ENCODE measurements at places on chromosomes 5 and 9.

- no peak for DNase-seq
Measured at GRCh38 chr9:91056917-91057316, 255.3 kb downstream of the SYK start.

GRCh38 chr9:68974431-68974830, 39.5 kb downstream of the PRKACG start:
- DNase-seq = peak; percentile 11

DNA sequence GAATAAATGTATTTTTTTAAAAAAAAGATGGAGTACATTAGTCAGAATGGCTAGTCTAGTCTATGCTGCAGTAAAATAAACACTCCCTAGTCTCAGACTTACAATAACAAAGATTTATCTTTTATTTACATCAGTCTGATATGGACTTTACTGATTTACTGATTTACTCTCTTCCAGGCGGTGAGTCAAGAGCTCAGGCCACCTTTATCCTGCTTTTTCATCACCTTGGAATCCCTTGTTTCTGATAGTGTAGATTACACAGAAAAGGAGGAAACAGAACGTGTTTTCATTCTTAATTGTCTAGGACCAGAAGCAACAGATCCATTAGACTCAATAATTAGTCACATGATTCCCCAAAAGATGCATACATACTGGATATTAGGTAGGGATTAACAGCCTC, 290.1 kb upstream of the TRPC7 start:
- DNase-seq = no peak

DNA sequence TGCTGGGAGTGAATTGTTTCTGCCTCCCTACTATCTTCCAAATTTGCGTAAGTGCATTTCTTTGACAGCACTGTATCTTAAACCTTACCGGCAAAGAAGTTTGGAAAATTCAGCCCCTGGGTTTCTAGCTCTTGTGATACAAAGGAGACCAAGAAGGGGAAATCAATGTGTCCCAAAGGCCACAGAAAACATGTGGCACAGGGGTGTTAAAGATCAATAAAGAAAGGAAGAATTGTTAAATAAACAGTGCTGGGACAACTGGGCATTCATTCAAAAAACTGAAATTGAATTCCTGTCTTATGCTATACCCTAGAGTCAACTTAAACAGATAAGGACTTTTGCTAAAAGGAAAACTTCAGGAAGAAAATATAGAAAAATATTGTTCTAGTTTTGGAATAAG, 328.1 kb downstream of the MAN2A1 start:
- DNase-seq = no peak

DNA sequence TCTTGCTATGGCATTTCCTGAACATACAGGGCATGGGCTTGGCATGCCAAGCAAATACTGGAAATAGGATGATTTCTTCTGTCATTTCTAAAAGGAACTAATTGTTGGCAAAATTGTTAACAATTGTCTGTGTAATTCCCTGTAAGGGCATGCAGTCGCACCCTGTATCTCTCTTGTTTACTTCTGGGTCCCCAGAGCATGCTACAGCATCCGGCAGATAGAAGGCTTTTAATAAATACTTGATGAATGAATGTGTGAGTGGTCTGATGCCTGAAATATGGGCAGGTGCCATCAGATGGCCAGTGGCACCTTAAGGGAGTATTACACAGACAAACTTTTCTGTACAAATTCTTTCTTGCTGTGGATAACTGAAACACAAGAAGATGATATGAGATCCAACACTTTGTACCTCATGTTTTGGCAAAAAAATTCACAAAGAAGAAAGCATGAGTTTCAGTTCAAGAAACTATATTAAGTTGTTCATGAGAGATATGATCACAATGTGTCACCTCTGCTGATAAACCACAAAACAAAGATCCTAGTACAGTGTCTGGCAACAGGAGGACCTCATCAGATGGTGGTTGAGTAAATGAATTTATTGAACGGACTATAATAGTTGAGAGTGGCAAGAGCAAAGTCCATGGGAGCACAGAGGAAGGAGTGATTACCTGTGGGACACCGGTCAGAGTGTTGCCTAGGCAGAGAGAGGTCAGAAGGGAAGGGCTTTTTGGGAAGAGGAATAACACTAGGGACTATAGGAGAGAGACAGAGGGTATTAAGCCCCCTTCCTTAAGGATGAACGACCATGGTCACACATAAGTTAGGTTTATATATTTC, 194.2 kb downstream of the ATP10B start:
- no peak for DNase-seq

DNA sequence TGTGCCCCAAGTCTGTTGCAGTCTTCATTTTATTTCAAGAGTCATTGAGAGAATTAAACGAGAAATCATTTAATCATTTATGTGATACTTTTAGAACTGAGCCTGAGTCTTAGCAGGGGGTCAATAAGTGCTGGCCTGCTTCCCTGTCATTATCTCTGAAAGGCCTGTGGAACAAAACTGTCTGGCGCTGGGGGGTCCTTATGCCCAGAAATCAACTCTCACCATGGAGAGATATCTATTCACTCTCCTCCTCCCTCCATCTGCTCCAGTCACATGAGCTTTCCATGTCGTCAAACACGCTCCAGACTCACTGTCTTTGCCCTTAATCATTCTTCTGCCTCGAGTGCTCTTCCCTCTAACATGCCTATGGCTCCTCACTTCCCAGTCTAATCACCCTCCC, 136.8 kb downstream of the ESM1 start:
- DNase-seq = no peak

DNA sequence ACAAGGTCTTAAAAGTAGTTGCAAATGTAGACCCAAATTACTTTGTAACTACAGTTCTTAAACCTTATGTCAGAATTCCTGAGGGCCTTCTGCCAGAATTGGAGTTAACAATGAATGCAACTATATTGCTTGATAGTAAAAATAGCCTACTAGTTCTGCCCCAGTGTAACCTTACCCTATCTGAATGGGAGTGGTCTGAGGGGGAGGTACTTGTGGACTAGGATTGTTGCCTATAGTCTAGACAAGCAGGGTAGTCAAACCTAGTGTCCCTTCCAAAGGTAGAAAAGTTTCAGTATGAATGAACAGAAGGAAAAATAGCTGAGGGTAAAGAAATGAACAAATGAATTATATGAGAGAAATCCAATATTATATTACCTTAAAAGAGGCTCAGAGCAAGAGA, 242.2 kb downstream of the PJA2 start:
- DNase-seq = no peak

GRCh38 chr9:112325127-112325526, 8.3 kb downstream of the PTBP3 start:
- DNase-seq = no peak

DNA sequence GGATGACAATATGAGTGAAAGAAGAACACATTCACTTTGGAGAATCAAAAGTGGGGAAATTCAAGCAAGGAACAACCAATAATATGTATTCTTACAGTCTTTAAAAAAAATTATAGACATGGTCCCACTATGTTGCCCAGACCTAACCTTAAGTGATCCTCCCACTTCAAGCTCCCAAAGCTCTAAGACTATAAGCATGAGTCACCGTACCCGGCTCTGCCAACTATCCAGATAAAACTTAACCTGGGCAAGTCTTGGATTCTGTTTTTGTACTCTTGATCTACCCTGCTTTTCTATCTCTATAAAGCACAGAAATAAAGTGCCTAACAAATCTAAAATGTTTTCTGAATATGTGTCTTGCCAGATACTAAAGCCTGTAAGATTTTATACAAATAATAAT, 30.9 kb downstream of the CEMIP2 start:
- DNase-seq = no peak

- DNase-seq = no peak
Measured at GRCh38 chr9:87167161-87167560, 219.9 kb upstream of the GAS1 start.

GRCh38 chr5:154370119-154370518, 75.7 kb upstream of the SAP30L start:
- no peak for DNase-seq

GRCh38 chr5:174409070-174409469, 315.3 kb upstream of the MSX2 start:
- no peak for DNase-seq

DNA sequence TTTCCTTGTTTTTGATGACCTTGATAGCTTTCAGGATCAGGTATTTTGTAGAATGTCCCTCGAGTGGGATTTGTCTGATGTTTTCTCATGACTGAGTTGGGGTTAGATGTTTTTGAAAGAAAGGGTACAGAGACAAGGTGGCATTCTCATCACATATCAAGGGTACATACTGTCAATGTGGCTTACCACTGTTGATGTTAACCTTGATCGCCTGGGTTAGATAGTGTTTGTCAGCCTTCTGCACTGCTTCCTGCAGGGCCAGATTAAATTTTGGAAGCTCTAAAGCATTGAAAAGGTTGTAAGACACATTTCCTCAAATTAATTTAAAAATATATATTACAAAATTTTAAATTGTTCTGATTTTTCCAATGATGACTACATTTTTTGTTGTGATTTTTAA, 287.4 kb upstream of the ACTBL2 start:
- DNase-seq = no peak

DNA sequence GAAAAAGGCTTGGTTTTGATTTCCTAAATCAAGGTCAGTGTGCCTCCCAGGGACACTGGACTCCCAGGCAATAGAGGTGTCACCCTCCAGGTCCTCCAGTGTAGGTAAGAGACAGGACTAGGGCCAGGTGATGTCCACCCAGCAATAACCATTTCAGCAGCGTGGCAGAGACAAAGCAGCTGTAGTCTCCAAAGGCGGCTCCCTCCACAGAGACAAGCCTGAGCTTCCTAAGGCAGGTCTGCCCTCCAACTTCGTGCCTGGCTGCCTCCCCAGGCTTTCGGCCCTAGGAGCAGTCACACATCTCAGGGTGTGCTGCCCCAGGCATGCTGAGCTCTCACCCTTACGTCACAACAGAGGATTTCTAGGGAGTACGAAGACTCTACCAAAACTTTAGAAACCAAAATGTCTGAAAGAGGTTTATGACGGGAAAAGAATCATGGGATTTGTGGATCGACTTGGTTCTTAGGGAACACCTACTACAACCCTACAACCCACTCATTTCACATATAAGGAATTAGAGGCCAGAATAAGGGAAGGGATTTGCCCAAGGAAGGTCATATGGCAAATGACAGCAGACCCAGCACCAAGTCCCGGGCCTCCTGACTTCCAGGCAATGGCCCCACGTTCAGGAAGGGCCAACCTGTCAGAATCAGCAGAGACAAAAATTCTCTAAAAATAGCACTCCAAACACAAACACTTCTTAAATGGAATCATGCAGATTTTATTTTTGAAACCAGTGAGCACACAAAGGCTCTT, 105.5 kb downstream of the KLHL3 start:
- DNase-seq = no peak

GRCh38 chr5:157511651-157512644, 51.9 kb downstream of the NIPAL4 start:
- DNase-seq = peak; percentile 13

DNA sequence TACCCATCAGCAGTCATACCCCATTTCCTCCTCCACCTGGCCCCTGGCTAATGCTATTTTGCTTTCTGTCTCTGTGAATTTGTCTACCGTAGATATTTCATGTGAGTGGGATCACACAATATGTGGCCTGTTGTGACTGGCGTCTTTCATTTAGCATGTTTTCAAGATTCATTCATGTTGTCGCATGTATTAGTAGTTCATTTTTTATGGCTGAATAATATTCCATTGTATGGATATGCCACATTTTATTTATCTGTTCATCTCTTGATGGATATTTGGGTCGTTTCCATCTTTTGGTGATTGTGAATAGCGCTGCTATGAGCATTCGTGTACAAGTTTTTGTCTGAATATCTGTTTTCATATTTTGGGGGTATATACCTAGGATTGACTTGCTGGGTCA, 33.9 kb downstream of the PSD2 start:
- DNase-seq = no peak

GRCh38 chr5:72441094-72441723, 66.0 kb downstream of the ZNF366 start:
- DNase-seq = no peak

- DNase-seq = no peak
Measured at GRCh38 chr9:136049491-136050265, 45.4 kb downstream of the NACC2 start.

GRCh38 chr9:38419181-38419580, 5.1 kb downstream of the IGFBPL1 start:
- DNase-seq = no peak

- DNase-seq = no peak
Measured at GRCh38 chr5:74035521-74035937, 409.5 kb downstream of the ARHGEF28 start.

DNA sequence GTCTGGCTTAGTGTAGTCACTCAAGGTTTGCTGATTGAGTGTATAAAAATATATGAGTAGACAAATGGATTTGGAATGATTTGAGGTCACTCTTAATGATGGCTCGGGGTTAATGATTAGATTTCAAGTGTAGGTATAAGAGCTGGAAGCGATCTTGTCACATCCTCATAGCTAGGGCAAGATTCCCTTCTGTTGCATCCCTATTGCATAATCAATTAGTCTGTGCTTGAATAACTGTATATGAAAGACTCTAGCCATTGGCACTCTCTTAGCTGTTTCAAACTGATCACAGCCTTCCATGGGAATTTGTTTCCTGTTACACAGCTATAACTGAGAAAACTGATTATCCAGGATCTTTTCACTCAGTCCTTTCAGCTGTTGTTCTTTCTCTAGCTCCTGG, 811.6 kb downstream of the TLE4 start:
- DNase-seq = no peak

DNA sequence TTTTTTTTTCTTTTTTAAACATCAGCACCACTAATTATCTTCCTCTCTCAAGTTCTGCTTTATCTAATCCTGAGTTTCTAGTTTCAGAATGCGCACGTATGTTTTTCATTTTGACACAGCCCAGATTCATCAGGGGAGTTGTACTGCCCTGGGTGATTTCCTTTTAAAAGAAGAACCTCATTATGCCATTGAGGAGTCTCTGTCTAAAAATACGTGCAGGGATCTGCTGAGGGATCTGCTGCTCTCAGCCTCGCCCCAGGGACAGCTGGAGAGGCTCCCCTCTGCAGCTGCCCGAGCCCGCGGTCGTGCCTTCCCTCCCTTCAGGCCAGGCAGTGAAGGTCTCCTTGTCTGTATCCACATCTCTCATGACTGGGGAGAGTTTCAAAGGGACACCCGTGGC, 273.1 kb downstream of the ARHGEF28 start:
- DNase-seq = peak; percentile 4

GRCh38 chr5:8954801-8955200, 591.1 kb downstream of the SEMA5A start:
- no peak for DNase-seq

GRCh38 chr5:36770125-36770524, 106.4 kb upstream of the NIPBL start:
- DNase-seq = no peak

DNA sequence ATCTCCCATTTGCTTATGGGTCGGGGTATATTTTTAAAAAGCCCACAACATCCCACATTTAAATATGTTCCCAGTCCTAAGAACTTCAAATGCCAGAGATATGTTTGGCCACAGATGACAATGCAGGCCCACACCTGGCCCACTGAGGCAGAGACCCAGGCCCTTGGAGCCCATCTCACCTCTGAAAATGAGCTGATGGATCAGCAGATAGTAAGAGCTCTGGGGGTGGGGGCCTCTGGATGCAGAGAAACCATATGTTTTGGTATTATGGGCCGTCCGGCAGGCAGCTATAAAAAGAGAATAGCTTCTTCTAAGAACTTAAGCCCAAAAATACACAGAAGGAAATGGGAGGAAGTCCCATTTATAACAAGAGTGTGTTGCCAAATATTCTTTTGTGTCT, 256.0 kb downstream of the GRIA1 start:
- DNase-seq = no peak
